ENCODE measurements at places on chromosomes 1 and 21. TPM values are rescaled to one million over a fixed set of nuclear protein-coding genes. Genes with fewer than 3 reads are reported as not detected.

CD84 gene
- not detected for polyA plus RNA-seq

CNR2 gene
- polyA plus RNA-seq, result not detected

CFAP107 gene
- polyA plus RNA-seq, result not detected

LYPD8 gene
- 6.6 TPM for polyA plus RNA-seq

LENEP gene
- polyA plus RNA-seq, result not detected

CGN gene
- 1.5 TPM for polyA plus RNA-seq

ERVH48-1 gene
- polyA plus RNA-seq, result not detected
